ENCODE measurements at places on chromosomes 5 and 9.

DNA sequence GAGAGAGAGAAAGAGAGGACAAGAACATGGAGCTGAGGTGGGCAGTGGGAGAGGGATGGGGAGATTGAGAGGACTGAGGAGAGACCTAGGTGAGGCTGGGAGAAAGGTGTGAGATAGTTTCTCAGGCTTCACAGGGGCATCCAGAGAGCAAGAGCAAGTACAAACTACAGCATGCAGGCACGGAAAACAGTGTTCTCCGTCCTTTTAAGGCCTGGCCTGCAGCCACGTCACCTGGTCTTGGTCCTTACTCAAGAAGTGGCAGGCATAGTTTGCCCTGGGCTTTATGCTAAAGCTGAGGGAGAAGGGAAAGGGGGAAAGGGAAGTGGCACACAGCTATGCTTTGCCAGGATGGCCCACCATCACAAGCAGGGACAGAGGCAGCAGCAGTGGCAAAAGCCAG is 65.7 kb downstream of the SIL1 start:
- no peak for DNase-seq

GRCh38 chr5:50352382-50352781 is 88.7 kb downstream of the EMB start:
- no peak for DNase-seq

GRCh38 chr9:91948597-91949391 is 1.2 kb downstream of the ROR2 start:
- peak; percentile 42 for DNase-seq

- no peak for DNase-seq
Measured at GRCh38 chr5:152124409-152125041, 199.9 kb upstream of the GLRA1 start.

- peak; percentile 63 for DNase-seq
Measured at GRCh38 chr9:109274884-109275730, 45.8 kb downstream of the EPB41L4B start.

GRCh38 chr9:22031655-22032411 is 22.7 kb upstream of the CDKN2B start:
- no peak for DNase-seq

Data from DMS153 (cell line).